Right cardiac atrium (tissue), 5 donors: ENCODE measurements at places on chromosomes 12 and 14.

- no peak for DNase-seq
Measured at GRCh38 chr12:16857456-16857923, 251.5 kb upstream of the LMO3 start.

GRCh38 chr14:51644217-51644933, 7.3 kb upstream of the FRMD6 start:
- DNase-seq, result no peak

DNA sequence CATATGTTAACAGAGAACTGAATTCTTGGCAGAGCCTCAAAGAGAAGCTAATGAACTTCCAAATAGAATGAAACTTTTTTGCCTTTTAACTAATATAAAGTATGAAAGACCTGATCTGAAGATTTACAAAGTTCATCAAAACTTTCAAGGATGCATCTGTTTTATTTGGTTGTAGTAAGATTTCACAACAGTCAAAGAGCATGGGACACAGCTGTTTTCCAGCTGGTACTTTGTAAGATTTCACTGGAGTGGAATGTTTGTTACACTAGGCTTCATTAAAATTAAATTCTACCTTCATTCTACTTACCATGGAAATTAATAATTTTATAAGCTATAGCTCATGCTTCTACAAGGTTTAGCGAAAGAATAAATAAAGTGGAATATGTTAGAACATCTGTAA, 351.2 kb downstream of the SLC6A15 start:
- no peak for DNase-seq

GRCh38 chr12:15276088-15276698, 46.1 kb upstream of the PTPRO start:
- DNase-seq, result no peak

- DNase-seq, result no peak
Measured at GRCh38 chr12:127416796-127417195, 850.2 kb upstream of the TMEM132C start.

GRCh38 chr12:48423171-48423570, 49.2 kb upstream of the ANP32D start:
- no peak for DNase-seq

DNA sequence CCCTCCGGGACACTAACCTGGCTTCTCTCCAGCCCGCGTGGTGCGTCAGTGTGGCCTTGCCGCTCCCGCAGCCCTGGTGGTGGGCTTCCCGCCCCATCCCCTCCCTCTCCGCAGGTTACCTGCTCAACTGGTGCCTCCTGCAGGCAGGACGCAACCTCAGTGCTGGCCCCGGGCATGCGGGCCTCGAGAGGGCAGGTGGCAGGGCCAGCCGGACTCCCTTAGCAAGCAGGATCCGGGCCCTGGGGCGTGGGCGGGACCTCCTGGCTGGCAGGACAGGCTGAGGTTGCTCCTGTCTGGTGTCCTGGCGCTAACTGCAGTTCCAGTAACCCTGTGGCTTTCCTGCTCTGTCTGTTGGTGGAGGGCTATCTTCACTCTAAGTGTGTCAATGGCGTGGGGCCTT, 8.6 kb upstream of the ADSS1 start:
- no peak for DNase-seq

DNA sequence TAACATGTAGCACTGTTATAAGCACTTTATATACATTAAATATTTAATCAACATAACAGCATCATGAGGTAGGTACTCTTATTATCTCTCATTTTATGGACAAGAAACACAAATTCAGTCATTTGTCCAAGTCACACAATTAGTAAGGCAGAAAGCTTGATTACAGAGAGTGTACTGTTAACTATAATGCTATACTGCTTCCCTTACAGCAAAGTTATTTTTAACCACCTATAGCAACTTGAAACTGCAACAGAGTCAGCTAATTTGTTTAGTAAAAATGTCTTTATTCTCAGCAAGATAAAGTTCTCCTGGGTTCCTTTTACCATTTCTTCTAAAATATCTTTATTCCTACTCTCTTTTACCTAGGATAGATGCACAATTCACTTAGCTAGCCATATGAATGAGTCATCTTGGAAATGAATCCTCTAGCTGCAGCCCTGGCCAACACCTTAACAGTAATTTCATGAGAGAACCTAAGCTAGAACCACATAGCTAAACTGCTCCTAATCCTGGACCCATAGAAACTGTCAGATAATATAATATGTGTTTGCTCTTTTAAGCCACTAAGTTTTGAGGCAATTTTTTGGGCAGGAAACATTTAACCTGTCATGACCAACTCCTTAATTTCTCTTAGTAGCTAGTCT, 90.2 kb upstream of the HECTD1 start:
- DNase-seq, result no peak

DNA sequence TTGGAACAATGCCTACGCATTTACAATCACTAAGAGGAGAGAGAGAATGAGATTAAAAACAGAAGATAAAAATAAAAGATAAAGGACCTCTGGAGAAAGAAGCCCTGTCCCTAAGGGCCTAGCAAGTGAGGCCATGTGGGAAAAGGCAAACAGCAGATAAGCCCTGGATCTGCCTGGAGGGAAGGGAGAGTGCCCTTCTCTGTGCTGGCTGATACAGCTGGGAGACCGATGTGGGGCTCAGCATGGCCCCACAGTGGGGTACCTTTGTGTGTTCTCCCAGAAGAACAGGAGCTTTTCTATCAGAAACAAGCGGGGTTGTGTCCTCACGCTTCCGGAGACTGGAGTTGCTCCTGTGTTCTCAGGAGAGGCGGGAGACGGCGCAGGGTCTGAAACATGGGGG, 59.9 kb downstream of the TMCC3 start:
- no peak for DNase-seq

GRCh38 chr14:68976160-68977067, 2.7 kb downstream of the ACTN1 start:
- peak; percentile 89 for DNase-seq

GRCh38 chr12:82757656-82758055, 71.0 kb downstream of the TMTC2 start:
- no peak for DNase-seq

DNA sequence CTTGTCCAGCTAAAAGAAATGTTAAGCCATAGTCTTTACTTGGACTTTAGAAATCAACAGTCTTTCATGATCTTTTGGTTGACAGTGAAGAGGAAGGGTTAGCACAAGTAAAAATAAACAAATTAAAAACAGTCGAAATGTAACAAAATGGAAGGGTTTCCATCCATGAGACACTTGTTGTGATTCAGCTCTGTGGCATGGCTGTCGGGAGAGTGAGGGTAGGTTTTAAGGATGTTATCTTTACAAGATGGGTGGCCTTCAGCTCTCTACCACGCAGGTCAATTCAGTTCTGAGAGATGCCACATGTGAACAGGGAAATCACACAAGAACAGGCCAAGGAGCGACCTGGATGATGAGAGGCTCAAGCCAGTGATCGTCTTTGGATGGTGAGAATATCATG, 180.2 kb downstream of the PPM1H start:
- DNase-seq, result no peak

- no peak for DNase-seq
Measured at GRCh38 chr12:2256915-2257314, 204.1 kb downstream of the CACNA1C start.

- DNase-seq, result no peak
Measured at GRCh38 chr14:89454996-89455395, 38.0 kb upstream of the FOXN3 start.
